ENCODE measurements at places on chromosomes 1 and 21.

DNA sequence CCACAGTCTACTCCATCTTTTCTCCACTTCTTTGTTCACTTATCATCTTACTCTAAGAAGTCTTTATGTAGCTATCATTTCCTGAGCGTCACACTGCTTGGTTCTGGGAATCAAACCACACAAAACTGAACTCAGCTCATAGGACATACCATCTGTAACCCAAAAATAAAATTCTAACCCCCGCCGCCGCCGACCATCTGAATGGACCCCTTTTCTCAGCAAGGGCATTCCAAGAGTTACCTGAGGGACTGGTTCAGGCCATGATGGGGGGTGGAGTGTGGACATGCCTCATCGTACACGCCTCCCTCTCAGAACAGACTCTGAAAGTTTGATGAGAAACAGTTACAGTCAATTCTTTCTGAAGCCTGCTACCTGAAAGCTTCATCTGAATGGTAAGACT lies 12.6 kb upstream of the CHI3L2 start:
- peak; percentile 77 for DNase-seq

DNA sequence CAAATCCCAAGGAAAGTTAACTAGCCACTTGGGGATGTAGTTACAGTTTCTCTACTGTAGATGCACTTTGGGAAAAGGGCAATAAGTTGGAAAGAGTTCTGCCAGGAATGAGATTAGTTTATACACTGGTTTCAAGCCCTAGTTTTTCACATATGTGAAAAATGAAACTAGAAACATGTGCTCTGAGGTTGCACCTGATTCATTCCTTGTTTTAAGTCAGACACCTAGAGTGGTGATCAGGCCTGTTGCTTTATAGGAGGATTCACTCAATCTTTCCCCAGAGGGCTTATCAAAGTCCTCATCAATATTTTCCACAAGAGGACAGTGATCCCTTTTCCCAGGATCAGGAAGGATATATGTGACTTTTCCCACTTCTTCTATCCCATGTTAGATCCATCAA lies 515.9 kb upstream of the PKN2 start:
- no peak for DNase-seq

DNA sequence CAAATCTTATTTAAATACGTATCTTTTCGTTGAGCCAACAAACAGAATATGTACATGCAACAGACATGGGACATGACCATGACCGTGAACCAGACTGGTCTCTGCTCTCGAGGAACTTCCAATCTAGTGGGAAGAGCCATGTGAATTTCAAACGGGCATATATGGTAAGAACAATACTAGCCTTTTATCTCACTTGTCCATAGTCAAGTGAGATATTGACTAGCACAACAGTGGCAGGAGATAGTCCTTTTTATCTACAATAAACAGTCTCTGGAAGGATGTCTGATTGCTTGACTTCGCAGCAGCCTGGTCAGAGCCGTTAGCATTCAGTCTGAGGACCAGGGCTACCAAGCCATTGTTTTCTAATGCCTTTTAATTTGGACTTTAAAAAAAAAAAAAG lies 12.6 kb upstream of the PLA2G2C start:
- DNase-seq = no peak

GRCh38 chr1:75937034-75937433 lies 4.8 kb upstream of the ASB17 start:
- no peak for DNase-seq

DNA sequence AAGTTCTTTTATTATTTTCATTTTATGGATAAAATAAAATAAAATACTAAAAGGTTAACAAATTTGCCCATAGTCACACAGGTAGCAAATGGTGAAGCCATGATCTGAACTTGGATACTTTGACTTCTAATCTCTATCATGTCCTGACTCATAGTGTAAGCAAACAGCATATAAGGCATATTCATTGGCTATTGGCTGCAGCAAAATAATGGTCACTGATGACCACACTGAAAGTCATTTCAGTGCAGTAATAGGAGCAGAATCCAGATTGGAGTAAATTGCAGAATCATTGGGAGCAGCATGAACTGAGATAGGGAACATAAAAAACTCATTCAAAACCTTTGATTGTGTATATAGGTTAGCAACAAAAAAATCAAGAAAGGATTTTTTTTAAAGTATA lies 262.9 kb downstream of the PLA2G4A start:
- no peak for DNase-seq

DNA sequence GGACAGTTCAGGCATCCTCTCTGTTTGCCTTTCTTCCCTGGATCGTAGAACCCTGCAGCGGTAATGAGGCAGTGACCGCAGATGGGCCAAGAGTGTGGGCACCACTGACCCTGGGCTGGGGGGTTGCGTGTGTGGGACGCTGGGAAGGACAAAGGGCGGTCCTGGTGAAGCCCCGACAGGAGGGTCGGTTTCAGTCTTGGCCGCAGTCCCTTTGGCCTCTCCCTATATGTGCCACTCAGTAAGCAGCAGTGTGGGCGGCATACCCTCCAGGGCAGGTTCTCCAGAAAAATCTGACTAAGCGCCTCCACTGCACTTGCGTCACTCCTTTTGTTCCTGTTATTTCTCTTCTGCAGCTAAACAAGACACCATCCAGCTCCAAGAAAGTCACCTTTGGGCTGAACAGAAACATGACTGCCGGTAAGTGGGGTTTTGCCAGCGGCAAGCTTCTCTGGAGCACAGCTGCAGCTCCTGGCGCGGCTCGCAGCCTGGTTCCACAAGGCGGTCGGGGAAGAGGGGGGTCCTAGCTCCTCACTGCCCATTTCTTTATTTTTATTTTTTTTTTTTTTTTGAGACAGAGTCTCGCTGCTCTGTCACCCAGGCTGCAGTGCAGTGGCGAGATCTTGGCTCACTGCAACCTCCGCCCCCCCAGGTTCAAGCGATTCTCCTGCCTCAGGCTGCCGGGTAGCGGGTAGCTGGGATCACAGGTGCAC lies 27.7 kb upstream of the PDXK start:
- no peak for DNase-seq

- DNase-seq = no peak
Measured at GRCh38 chr1:233379869-233380438, 52.4 kb downstream of the MAP3K21 start.

- no peak for DNase-seq
Measured at GRCh38 chr1:86858524-86859261, 55.2 kb downstream of the SELENOF start.

DNA sequence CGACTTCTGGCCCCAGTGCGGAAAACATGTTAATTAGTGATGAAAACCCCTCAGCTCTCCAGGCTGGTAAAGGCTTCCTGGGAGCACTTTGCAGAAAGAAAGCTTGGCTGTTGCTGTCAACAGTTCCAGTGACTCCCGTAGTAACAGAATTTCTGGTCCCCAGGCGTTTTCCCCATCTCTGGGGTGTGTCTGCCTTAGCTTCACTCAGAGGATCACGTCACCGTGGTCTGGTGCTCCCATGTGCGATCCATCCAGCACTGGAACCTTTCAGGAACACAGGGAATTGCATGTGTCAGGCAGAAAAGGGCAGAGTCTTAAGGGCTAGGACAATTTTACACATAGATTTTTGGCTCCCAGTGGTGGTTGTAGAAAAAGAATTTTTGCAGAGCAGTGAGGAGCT lies 470.4 kb upstream of the USP24 start:
- no peak for DNase-seq

GRCh38 chr1:248306103-248306502 lies 2.9 kb upstream of the OR2T12 start:
- DNase-seq = no peak

DNA sequence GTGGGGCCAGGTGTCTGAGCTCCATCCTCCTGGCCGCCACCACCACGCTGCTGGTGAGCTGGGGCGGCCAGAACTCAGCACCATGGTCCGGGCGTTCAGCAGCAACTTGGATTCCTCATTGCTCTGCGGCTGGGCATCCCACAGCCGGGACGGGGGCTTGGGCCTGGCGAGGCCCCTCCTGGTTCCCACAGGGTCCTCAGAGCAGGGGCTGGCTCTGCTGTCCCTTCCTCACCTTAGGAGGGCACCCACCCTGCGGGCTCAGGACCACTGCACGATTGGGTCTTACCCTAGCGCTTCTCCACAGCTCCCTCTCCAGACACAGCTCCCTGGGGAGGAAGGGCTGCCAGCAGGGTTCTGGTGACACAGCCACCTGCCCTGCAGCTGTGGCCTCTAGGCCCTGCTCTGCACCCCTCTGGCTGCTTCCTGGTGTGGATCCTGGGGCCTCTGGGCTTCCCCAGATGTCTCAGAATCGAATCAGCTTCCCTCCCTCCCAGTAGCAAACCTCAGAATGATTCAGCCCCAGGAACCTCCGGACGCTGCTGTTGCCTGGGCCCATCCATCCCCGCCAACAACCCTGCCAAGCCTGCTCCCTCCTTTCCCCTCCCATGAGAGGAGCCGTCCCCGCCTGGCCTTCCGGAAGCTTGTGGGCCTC lies 25.0 kb downstream of the CRYAA start:
- DNase-seq = peak; percentile 47

- no peak for DNase-seq
Measured at GRCh38 chr1:200131551-200132125, 104.1 kb downstream of the NR5A2 start.

- DNase-seq = peak; percentile 69
Measured at GRCh38 chr1:25566730-25567341, 23.4 kb downstream of the LDLRAP1 start.

GRCh38 chr1:119713749-119714456 lies 2.2 kb downstream of the PHGDH start:
- DNase-seq = no peak

DNA sequence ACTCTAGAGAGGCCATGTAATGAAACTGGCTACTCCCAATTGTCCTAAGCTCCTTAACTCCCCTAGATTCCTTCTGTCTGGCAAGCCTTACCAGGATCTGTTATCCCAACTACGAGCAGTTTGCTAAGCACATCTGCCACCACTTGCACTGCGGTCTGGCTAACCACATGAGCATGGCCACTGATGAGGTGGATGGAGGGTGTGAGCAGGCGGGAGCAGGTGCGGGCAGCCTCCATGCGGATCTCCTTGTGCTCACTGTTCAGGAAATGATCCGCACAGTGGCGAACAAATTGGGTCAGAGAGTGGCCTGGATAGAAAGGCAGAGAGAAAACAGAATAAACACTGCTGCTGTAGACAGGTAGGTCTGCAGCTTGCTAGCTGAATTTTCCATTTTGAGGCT lies 24.0 kb downstream of the MTOR start:
- DNase-seq = no peak

DNA sequence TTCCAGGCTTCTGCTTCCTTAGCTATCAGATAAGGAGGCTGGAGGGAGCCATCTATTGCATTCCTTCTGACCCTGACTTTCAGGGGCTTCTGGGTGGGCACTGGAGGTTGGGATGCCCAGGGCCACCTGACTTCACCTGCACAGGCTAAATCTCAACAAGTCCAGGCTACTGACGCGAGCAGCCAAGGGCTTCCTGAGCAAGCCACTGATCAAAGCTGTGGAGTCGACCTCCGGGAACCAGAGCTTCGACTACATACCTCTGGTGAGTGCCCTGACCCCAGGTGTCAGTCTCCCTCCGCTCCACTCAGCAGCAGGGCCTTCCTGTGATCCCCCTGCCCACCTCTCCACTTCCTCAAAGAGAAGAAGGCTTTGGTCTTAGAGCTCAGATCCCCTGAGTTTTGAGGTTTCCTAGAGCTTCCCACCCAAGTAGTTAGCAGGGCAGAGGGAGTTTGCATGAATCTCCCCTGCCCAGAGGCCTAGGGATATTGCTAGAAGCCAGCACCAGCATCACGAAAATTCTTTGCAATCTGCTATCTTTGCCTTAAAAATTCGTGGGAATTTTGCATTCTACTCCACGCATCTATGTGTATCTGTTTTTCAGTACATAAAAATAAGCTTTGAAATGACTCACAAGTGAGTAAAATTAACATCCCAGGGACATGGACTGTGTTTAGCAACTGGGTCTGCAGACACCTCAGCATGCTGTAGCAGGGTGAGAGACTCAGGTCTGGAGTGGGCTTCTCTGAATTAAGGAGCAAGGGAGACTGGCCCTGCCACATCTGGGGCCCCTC lies 61.4 kb downstream of the VWA5B1 start:
- DNase-seq = no peak

- DNase-seq = no peak
Measured at GRCh38 chr1:33180226-33180910, 1.5 kb downstream of the TRIM62 start.

DNA sequence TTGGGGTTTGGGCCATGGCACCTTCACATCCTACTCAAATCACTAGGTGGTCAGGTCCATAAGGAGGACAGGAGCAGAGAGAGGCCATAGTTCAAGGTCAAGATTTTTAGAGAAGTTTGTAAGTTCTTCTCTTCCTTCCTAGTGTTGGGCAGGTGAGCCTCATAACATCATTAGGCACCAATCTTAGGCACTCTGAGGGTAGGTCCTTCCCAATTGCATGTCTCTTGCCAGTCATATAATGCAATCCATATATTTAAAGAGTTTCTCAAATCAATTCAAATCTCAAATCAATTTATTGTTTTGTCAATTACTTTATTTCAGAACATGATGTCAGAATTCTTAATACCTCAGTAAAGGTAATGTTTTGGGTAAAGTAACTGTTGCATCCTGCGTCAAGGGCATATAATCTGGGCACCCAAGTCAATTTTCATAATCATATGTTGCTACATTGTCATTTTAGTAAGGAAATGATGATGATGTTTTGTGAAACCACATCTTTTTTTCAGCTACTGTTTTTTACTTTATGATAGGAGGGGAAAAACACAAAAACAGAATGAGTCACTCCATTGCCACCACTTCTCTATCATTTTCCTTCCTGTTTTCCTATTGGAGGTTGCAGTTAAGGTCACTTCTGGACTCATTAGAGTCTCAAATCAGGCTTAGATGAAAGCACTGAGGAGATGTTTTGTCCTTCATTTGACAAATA lies 122.7 kb downstream of the UCHL5 start:
- no peak for DNase-seq

DNA sequence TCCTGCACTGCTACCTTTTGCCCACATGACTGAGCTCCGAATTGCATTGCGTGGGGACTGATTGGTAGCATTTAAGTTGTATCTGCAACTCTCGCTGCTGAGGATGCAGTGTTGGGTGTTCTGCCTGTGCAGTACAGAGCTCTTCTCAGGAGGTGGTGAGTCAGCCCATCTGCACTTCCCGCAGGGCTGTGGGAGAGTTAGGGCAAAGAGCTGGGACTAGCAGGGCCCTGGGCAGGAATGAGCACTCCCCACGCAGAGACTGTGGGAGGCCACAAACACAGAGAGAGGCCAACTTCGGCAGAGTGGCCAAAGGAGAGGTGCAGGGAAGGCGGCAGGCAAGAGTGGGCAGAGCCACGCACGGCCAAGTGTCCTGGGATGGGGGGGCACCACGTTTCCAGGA lies 244.7 kb downstream of the SIPA1L2 start:
- DNase-seq = no peak

DNA sequence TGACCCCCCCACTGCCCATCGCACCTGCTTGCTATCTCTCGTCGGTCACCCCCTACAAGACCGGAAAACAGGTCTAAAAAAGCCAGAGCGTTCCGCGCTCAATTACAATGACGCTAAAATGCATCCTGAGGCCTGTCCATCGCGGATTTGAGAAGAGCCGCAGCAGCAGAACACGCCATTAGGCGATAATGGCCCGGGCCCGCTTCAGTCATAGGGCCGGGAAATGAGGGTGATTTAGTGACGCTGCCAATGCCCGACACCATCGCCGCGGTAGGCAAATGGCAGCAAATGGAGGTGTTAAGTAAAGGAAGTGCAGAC lies 64.1 kb upstream of the SSX2IP start:
- DNase-seq = no peak
